ENCODE measurements at places on chromosomes 6 and 20. TPM values are rescaled to one million over a fixed set of nuclear protein-coding genes. Genes with fewer than 3 reads are reported as not detected.

The DDO gene
- 1.1 TPM for polyA plus RNA-seq

The CDH4 gene
- polyA plus RNA-seq: 1.1 TPM

The CLVS2 gene
- 0.60 TPM for polyA plus RNA-seq

The TPBG gene
- polyA plus RNA-seq: 27.2 TPM

The HUS1B gene
- not detected for polyA plus RNA-seq

The APOBEC2 gene
- polyA plus RNA-seq: 0.34 TPM

The DAAM2 gene
- polyA plus RNA-seq: 24.0 TPM

The HLA-DRB1 gene
- 24.8 TPM for polyA plus RNA-seq

The OCSTAMP gene
- polyA plus RNA-seq: not detected

The GRM1 gene
- 0.23 TPM for polyA plus RNA-seq

The MYT1 gene
- 0.33 TPM for polyA plus RNA-seq

The RAD21L1 gene
- not detected for polyA plus RNA-seq

The FOXQ1 gene
- polyA plus RNA-seq: 13.0 TPM

The PLN gene
- polyA plus RNA-seq: 4.5 TPM

The F13A1 gene
- polyA plus RNA-seq: 11.2 TPM

The TBC1D20 gene
- polyA plus RNA-seq: 35.9 TPM

The MCM3 gene
- 83.1 TPM for polyA plus RNA-seq

The ERMARD gene
- polyA plus RNA-seq: 53.2 TPM

The BPIFB4 gene
- polyA plus RNA-seq: not detected

The BMP7 gene
- 42.7 TPM for polyA plus RNA-seq

The POM121L2 gene
- not detected for polyA plus RNA-seq

The HLA-DPA1 gene
- 18.7 TPM for polyA plus RNA-seq

The RBCK1 gene
- 109 TPM for polyA plus RNA-seq

The GSTA3 gene
- not detected for polyA plus RNA-seq

The GABRR1 gene
- polyA plus RNA-seq: 2.0 TPM

The CNR1 gene
- 1.1 TPM for polyA plus RNA-seq

All from left renal pelvis (tissue), 4 donors.